ENCODE measurements at places on chromosomes 11 and 22.

GRCh38 chr22:36237462-36238372 lies 1.6 kb downstream of the APOL2 start:
- no peak for DNase-seq

DNA sequence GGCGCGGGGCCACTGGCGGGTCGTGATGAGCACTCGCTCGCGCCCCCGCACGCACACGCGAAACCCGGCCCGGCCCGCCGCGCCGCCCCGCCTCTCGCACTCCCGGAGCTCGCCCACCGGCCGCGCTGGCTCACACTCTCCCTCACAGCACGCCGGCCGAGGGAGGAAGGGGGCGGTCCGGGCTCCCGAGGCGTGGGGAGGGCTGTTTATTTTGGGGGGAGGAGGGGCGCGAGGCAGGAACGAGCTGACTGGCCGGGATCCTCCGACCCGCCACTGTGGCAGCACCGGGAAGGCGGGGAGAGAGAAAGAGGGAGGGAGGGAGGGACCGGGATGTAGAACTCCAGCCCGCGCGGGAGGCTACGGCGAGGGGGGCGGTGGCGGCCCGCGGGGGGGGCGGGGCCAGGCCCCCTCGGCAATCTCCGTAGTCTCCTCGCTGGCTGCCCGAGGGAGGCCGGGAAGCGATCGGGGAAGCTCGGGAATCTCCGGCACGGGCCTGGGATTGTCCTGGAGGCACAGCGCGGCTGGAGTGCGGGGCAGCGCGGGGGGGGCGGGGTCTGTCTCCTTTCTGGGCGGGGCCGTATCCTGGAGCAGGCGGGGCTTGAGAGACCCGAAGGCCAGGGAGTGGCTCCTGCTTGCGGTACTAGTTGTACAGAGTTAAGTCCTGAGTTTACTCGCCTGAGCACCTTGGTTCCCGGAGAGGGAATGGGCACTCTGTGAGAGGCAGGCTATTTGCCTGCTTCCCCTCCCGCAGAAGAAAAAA lies at the start of gene RBFOX2:
Gene RBFOX2, minus strand, starts transcription at position 179 of the 760 bp plus-strand sequence. CDS start 399 bp downstream, outside the sequence.
- peak; percentile 93 for DNase-seq

DNA sequence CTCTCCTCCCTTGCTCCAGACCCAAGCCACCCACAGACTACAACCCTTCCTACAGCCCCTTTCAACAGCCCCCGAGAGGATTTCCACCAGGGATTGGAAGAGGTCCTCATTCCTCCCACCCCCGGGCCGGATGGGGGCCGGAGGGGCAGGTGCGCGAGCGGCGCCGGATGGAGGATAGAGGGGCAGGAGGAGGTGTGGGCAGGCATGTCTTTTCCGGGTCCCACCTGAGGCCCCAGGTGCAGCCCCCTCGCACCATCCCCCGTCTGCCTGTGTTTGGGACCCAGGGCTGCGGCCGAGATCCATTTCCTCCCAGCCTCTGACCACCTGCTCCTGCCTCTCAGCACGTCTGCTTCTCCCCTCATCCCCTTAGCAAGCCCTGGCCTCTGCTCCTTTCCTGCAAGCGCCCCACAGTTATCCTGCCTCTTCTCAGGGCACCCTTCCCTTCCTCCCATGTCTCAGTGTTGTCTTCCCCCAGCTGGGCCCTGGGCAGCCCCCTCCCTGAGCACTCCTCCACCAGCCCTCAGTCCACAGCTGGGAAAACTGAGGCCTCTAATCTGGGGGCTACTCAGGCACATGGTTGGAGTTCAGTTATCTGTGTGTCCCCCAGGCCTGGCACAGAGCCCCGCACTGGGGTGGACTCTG lies 19.3 kb upstream of the CBX7 start:
- no peak for DNase-seq

DNA sequence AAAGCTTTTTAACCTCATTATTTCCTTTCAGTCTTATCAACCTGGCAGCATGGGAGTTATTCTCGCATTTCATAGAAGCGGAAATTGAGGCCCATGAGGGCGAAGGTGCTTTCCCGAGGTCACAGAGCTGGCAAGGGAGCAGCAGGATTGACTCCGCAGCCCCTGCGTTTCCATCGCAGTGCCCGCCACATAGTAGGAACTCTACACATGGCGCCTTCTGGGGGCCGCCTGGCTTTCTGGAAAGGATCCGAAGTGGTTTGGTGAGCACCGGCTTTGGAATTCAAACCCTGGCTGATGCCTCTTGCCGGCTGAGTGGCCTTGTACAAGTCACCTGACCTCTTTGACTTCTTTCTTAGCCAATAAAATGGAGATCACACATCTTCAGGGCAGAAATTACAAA lies 93.4 kb downstream of the CEP164 start:
- DNase-seq: no peak

GRCh38 chr22:45425531-45426265 lies 12.2 kb downstream of the RIBC2 start:
- no peak for DNase-seq

GRCh38 chr11:133506023-133506422 lies 26.3 kb downstream of the OPCML start:
- no peak for DNase-seq

GRCh38 chr11:35543481-35543880 lies 18.1 kb upstream of the PAMR1 start:
- DNase-seq: no peak

DNA sequence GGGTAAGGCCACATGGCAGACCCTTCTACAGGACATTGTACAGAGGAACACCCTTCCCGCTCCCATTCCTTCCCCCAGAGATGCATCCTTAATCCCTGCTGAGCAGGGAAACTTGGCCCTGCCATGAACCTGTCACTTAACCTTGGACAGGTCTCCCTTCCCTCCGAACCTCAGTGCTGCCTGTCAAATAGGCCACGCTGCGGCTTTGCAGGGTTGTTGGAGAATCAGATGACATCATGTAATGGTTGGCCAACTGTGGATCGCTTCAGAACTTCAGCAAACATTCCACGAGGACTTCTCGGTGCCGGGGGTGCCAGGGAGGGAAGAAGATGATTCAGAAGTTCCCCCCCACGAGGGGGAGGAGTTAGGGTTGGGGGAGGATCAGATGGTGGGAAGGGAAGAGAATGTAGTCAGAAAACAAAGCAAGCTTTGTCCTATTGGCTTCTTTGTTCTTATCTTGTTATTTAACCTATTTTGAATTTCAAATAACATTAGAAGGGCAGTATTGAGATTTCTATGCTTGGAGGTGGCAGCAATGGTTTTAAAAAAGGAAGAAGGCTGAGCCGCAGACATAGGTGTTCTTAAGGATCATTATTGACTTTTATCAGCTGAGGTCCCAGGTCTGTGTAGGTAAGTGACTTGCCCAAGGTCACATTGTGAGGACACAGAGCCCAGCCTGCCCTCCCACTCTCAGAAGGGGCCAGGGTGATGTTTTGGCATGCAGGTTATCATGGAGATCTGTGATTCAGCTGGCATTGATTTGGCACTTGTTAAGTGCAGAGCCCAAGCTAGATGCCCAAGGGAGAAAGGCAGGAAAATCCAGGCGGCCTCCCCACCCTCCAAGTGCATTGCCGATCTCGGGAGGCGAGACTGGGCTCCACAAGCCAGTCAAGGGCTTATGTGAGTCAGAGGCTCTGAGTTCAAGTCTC lies 3.1 kb downstream of the CDC42EP1 start:
- peak; percentile 86 for DNase-seq

DNA sequence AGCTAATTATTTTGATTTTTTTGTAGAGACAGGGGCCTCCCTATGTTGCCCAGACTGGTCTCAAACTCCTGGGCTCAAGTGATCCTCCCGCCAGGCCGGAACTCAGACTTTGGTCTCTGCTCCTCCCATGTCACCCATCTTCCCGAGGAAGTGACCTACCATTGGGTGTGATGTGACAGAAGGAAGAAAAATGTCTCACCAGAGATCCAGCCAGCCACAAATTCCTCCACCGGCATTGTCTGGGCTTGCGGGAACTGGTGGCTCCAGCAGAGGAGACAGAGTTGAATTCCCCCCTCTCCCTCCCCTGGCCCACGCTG lies 772 bp downstream of the SLC25A45 start:
- no peak for DNase-seq

- no peak for DNase-seq
Observed at GRCh38 chr22:45150139-45150538, 13.6 kb upstream of the NUP50 start.

DNA sequence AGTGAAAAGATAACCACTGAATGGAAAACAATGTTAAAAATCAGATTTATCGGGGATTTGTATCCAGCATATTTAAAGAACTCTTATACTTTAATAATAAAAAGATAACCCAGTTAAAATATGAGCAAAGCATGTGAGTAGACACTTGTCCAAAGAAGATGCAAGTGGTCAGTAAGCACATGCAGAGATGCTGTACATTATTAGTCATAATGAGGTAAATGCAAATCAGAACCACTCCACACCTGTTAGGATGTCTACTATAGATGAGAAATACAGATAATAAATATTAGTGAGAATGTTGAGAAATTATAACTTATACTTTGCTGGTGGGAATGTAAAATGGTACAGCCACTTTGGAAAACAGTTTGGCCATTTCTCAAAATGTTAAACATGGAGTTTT lies 28.0 kb downstream of the QSER1 start:
- no peak for DNase-seq

DNA sequence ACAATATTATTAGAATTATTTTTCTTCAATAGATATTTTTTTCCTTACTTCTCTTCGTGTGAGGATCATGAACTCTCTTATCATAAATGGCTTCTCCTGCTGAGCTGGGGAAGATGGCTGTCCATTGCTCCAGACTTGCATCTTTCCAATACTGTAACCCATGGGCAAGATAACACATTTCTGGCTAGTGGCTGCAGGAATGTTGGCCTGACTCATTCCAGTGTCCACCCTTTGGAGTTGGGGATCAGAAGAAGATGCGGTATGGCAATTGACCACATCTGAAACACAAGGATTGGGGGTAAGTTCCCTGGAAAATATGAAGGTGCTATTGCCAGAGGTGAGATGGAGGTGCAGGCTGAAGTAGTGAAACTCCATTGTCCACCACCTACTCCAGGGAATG lies 92.8 kb downstream of the FAR1 start:
- DNase-seq: no peak

DNA sequence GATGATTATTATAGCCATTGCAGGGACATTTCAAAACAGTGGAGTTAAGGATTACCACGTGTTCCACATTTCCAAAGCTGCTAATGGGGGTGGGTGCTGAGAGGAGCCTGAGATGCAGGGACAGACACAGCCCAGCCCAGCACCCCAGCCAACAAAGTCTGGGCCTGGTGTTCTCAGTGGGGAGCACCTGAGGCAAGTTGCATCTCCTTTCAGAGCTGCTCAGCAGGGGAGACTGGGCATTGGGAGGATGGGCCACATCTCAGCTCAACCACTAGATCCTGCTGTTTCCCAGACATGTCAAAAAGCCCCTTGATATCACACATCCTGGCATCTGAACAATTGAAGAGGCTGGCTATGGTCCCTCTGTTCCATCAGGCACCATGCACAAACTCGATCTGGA lies 458.0 kb upstream of the KIRREL3 start:
- DNase-seq: no peak

DNA sequence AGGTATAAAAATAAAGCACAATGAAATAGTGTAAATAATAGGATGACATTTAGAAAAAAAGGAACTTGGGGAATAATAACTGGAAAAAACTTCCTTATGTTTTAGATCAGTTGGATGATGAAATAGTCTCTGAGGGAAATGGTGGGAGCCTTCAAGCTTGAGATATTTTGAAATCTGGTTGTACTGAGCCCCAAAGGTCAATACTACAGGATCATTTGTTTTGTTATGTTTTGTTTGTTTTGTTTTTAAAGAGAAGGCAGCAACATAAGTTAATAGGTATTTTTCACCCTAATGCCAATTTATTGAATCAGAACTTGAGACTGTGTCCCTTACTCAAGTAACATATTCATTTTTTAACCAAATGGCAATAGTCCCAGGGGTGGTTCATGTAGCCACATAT lies 393.1 kb downstream of the ETS1 start:
- DNase-seq: no peak

- no peak for DNase-seq
Observed at GRCh38 chr11:78656984-78657383, 82.3 kb upstream of the NARS2 start.

GRCh38 chr22:43319661-43320486 lies 23.3 kb downstream of the SCUBE1 start:
- DNase-seq: no peak

- no peak for DNase-seq
Observed at GRCh38 chr11:41235668-41236067, 223.8 kb downstream of the LRRC4C start.

- peak; percentile 28 for DNase-seq
Observed at GRCh38 chr11:62171261-62171723, 18.7 kb upstream of the SCGB1D1 start.

GRCh38 chr11:70270877-70271648 lies 573 bp downstream of the PPFIA1 start:
- DNase-seq: peak; percentile 3

GRCh38 chr11:123338266-123338800 lies 91.7 kb upstream of the GRAMD1B start:
- DNase-seq: no peak
